NCI-H226 (cell line): ENCODE measurements at places on chromosomes 7 and 10.
A peak's percentile ranks its signal among the peaks of the same experiment; 100 is the strongest.

- no peak for DNase-seq
Observed at GRCh38 chr7:74388880-74389415, 64.8 kb upstream of the GTF2IRD1 start.

DNA sequence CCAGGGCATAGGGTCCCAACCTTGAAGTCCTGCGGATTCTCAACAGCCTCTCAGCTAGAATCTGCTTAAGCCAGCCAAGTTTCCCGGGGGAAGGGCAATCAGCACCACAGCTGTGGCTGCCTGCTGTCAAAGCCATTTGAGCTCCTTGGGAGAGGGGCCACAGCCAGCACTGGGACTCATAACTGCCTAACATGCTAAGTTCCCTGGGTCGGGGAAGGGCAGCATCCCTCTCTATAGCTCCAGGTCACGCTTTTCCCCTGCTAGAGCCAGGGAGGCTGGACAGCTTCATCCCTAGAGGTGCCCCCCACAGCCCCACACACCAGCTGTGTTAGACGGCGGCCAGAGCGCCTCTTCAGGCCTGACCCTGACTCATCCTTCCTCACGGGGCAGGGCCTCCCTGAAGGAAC, 49.6 kb upstream of the PDE1C start:
- no peak for DNase-seq

- no peak for DNase-seq
Observed at GRCh38 chr10:62634576-62634975, 169.9 kb upstream of the ADO start.

DNA sequence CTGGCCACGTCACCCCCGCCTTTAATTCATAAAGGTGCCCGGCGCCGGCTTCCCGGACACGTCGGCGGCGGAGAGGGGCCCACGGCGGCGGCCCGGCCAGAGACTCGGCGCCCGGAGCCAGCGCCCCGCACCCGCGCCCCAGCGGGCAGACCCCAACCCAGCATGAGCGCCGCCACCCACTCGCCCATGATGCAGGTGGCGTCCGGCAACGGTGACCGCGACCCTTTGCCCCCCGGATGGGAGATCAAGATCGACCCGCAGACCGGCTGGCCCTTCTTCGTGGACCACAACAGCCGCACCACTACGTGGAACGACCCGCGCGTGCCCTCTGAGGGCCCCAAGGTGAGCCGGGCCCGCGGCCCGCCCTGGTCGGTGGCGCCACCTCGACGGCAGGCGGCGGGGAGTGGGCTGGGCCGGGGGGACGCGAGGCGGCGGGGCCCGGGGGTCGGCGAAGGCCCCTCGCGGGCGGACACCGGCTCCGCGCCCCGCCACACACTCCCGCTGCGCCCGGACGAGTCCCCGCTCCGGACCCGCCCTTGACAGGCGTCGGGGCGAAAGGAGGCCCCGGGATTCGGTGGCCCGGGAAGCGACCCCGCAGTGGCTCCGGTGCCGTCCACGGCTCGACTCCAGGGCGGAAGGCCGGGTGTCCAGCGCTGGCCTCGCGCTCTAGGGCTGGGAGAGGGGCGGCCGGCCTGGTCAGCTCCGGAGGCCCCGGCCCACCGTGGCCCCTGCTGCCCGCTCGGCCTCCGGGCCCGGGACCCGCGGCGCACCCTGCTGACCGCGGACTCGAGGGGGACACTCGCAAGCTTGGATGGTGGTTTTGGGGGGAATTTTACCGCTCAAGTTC, 557 bp downstream of the BAG3 start:
- no peak for DNase-seq

DNA sequence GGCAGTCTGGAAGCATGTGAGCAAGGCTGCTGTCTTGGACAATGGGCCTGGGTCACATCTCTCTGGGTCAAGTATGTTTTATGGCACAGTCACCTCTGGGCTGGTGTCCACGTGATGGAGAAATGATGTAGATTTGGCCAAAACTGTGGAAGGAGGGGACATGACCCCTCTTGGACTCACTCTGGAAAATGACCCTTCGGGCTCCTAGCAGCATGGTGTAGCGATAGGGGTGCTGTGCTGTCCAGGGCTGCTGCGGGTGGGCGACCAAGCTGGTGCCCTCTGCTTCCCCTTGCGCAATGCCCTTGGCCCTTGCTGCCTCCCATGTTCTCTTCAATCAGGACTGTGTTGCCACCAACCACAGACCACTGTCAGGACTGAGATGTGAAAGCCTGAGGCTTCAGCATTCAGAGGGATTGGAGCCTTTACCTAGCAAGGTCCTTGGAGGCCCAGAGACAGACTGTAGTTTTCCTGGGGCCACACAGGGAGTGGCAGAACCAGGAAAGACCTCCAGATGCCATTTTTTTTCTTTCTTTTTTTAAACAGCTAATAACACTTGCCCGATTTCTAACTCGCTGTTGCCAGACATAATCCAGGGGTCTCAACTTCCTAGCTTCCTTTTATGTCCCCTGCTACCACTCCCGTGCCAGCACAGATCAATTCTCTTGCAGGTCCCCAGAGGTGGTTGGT, 6.1 kb downstream of the CYP26A1 start:
- DNase-seq: no peak

DNA sequence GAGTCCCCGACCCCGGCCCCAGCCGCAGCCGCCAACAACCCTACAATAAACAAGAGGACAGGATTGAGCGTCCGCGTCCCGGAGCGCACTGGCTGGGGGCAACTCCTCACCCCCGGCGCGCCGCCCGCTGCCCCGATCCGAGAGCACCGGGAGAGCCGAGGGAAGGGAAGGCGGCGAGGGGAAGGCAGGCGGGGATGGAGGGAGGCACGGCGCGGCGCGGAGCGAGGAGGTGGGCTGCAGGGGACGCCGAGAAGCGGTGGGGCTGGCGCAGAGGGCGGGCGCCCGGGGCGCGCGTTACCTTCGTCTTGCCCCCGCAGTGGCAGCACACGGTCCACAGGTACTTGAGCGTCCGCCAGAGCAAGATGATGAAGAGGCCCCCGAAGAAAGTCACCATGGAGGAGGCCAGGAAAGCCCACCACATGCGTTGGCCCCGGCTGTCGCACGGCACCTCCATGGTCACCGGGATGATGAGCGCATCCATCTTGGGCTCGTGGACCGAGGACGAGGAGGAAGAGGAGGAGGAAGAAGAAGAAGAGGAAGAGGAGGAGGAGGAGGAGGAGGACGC, 559 bp downstream of the KCNMA1 start:
- no peak for DNase-seq

DNA sequence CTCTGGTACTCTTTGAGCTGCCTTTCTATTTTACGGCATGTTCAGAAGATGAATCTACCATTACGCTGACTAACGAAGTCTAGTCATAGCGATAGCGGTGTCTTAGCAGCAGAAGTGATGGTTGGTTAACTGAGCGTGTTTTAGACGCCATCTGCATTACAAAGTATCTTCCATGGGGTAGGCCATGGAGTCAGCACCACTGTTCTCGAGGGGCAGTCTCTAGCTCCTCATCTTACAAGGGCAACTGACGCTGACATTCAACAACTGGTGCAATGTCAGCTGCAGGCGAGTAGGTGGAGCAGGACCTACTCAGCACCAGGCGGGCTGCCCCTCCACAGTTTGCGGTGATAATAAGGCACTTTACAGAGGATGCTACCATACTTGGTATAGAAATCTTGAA, 88.7 kb downstream of the ADARB2 start:
- DNase-seq: no peak

GRCh38 chr7:28104041-28104541, 76.5 kb downstream of the JAZF1 start:
- DNase-seq: peak; percentile 69

DNA sequence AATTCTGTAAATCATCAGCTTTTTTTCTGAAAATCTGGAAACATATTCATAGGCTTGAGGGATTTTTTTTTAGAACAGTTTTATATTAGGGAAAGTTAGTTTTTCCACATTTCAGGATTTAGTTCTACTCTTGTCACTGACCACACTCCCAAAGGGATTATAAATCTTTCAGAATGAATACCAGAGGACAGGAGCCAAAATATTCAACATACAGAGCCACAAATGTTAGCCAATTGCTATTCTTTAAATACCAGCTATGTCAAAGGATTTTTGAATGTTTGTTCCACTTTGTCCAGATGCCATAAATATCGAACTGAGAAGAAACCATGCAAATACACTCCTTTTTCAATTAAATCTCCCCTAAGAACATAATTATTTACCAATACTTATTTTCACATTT, 50.7 kb downstream of the ODAD2 start:
- no peak for DNase-seq

GRCh38 chr10:111435871-111436270, 359.0 kb downstream of the ADRA2A start:
- DNase-seq: no peak

DNA sequence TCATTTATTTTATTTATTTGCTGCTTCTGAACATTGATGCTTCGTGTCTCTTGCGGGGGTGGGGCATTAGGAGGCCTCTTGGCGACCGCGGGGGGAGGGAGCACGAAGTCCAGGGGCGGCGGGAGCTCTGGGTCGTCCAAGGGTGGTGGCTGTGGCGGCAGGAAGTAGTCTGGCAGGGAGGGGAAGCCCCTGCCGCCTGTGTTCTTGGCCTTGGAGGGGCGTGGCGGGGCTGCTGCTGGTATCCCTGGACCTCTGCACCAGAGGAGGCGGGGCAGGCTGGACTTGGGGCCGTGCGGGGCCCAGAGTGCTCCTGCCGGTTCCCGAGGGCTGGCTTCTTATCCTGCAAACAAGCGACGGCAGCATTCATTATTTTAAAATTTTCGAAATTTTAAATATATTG, 70.5 kb upstream of the ABI1 start:
- no peak for DNase-seq

DNA sequence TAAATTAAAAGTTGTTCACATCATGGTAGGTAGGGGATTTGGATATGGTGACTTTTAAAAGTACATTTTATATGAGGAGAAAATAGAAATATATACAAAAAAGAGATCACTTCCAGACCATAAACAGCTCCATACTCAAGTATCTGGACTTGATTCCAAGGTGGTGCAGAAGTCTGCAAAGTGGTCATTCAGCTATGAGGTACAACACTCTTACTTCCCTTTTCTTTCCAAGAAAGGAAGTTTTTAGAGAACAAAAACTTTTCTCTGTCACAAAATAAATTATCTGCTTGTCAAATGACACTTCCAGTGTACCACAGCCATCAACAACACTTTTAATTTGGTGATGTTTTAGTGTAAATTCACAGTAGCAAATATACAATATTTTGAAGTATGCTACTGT, 1013.5 kb downstream of the GATA3 start:
- DNase-seq: no peak

DNA sequence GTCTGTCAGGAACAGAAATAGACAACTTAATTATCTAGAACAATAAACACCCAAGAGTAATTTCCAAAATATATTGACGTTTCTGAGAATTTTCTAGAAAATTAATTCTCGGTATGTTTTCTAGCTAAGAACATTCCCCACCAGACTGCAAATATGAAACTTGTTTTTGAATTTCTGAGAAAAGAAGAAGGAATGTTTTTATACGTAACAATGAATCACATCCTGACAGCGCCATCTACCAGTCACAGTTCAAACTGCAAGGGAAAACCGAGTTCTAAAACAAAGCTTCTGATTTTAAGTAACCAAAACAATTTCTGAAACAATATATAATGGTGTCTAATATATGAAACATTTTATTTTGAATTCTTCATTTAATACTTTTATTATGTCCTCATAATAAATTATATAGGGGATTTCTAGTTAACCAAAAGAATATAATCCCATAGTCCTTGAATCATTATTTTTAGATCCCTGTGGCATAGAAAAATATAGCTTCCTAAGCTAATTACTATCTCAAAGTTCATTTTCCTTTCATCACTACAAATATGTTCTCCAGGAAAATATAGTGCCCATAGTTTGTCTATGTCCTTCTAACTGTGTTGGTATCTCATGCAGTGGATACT, 34.5 kb upstream of the MEOX2 start:
- DNase-seq: peak; percentile 28

- DNase-seq: no peak
Observed at GRCh38 chr7:1060315-1061072, 16.1 kb downstream of the GPR146 start.

DNA sequence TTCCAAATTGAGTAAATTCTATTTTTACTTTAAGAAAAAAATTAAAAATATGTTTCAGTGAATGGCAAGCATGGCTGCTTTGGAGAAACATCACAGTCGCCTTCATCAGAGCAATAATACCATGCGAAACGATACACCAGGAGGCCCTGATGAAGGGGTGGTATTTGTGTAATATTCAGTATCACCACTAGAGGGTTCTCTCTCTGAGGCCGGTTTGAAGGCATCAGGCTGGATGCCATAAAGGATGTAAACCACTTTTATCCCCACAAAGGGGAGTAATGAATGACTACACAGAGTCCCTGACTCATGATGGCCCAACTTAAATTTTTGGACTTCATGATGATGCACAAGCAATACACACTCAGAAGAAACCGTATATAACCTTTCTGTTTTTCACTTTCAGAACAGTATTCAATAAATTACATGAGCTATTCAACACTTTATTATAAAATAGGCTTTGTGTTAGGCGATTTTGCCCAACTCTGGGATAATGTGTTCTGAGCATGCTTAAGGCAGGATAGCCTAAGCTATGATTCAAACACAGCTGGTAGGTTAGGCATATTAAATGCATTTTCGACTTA, 95.5 kb downstream of the PPP1R17 start:
- DNase-seq: peak; percentile 70

DNA sequence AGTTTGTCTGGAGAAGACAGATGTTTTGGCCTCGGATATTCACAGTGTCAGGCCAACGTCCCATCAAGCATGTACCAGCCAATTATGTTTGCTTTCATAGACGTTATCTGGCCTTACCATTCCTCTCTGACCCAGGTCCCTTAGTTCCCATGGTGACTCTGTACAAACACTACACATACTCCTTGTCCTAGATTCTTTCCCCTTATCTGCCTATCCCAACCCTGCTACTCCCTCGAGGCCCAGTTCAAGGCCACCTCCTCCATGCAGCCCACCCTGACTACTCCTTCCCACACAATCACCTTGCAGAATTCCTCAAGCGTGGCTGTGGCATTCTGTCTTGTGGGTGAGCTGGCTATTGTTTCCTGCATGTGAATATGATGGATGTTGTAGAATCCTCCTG, 155.2 kb downstream of the PRKAG2 start:
- no peak for DNase-seq

- DNase-seq: no peak
Observed at GRCh38 chr10:74934100-74934812, 107.9 kb downstream of the KAT6B start.

DNA sequence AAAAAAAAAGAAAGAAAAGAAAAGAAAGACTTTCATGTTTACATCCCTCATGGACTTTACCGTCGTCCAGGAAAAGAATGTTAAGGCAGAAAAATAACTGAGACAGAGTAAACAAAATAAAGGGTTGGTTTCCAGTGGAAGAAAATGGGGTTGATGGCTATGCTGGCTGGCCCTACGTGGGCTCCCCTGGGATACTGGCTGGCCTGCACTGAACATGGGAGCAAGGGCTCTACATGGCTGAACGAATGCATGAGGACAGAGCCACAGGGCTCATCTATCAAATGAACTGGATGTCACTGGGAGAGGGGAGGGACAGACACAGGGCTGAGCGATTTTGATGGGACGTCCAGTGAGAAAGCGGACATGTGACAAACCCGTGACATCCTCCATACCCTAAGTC, 2.5 kb upstream of the UCMA start:
- no peak for DNase-seq
